Stimulated activated CD4-positive, alpha-beta T cell treated with anti-CD3 and anti-CD28 coated beads, Interleukin-1b, Interleukin-23, amount 100 ng/mL, for 1 hour (primary cell): ENCODE measurements at places on chromosomes 6 and 20.

DNA sequence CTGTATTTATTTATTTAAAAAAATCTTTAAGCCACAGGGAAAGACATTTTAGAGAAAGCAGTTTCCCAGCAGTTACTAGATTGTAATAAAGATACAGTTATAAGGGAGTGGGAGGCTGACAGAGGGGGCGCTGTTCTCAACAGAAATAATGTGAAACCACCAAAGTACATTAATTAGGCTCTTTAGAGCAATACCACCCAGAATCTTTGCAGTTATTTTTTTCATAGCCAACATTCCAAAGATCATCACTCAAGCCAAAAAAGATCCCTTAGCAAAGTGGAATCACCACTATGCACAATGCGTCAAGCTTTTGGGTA lies 331.3 kb upstream of the DEFB112 start:
- no peak for DNase-seq

DNA sequence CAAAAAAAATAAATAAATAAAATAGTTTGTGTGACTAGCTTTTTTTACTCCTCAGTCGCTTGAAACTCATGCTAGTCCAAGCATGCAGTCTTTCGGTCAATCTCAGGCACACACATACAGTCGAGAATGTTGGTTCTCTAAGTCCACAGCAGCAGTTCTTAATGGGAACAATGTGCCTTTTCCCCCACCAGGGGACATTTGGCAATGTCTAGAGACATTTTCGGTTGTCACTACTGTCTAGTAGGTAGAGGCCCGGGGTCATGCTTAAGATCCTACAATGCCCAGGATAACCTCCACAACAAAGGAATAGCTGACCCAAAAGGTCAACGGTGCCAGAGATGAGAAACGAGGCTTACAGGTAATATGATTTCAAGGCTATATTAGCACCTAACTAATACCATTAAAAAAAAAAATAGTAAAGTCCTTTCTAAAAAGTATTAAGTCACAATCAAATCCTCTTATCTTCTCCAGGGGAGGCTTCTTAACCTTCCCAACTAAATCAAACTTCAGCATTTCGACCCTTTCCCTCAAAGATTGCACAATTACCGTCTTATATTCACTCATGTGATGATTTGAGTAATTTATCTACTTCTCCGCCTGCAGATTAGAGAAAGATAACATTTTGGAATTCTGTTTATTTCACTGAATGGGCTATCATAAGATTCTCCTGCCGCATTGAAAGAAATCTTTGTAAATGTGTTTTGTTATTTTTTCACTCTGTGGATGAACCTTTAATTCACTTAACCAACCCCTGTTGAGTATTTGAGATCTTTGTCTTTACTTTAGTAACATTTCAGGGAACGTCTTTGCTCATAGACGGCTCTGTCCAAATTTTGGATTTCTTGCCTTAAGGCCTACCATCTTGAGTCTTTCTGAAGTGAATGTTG lies 8.1 kb upstream of the SALL4 start:
- no peak for DNase-seq

- DNase-seq, result no peak
These were observed 117.6 kb downstream of the TRDN start for GRCh38 chr6:123519189-123519505.

- DNase-seq, result peak; percentile 14
These were observed 22.2 kb downstream of the RWDD2A start for GRCh38 chr6:83215131-83216047.

DNA sequence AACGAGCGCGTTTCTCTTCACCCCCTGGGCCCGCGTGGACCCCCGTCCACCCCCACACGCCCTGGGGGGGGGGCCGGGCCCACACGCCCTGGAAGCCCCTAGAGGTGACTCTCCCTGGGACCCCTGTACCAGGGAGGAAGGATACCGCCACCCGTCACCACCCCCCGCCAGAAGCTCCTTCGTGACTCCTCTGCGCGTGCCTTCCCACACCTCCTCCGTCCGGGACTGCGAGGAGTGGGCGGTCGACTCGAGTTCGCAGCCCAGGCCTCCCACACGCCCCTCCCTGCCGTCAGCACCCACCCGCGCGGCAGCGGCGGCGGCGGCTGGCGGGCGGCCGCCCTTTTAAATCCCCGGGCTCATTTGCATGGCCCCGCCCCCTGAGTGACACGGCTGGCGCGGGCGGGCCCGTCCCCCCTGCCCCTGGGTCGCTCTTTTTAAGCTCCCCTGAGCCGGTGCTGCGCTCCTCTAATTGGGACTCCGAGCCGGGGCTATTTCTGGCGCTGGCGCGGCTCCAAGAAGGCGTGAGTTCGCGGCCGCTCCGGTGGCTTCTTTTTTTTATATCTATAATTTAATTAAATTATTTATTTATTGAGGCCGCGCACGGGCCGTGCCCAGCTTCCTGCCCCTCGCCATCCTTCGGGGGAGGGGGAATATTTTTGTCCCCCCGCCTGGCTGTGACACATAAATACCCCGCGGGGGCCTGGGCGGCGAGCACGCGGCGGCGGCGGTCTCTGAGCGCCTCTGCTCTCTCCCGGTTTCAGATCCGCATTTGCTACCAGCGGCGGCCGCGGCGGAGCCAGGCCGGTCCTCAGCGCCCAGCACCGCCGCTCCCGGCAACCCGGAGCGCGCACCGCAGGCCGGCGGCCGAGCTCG lies at the start of gene HMGA1:
Gene HMGA1, plus strand, starts transcription at position 431 of the 873 bp plus-strand sequence. CDS start 3,908 bp downstream, outside the sequence.
- peak; percentile 81 for DNase-seq

GRCh38 chr20:53255102-53255710 lies 283.0 kb downstream of the TSHZ2 start:
- no peak for DNase-seq

GRCh38 chr6:166351715-166352285 lies 9.5 kb upstream of the SFT2D1 start:
- DNase-seq, result no peak

- DNase-seq, result no peak
These were observed 3.9 kb upstream of the NKX2-2 start for GRCh38 chr20:21517566-21518277.

DNA sequence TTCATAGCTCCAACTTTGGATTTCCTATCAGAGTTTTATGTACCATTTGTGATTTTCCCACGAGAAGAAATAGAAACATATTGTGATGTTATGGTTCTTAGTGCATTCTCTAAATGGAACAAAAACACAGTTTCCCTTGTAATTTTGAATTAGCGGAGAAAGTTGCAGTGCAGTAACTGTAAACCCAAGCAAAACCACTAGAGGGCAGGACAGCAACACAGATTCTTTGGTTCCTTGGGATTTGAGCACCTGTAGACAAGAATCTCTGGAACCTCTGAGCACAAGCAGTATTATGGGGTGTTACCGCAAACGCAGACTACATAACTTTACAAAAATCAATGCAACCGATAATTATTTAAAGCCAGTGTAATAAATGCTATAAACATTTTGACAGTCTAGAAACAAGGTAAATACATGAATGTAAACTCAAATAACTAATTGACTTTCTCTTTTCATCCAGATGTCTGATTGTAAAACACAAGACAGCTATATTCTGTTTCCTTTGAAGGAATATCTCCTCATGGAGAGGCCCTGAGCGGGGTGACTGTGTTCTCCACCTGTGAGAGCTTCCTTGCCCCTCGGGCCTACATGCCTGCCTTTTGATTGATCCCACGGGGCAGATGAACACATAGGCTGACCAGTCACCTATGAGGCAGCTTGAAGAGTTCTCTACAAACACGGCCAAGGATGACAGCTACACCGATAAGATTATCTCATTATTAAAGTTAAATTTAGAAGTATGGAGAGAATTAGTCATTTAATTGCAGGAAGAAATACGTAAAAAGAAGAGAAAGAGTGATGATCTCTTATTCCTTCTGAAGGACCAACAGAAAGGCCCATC lies 67.5 kb upstream of the COL21A1 start:
- DNase-seq, result no peak

DNA sequence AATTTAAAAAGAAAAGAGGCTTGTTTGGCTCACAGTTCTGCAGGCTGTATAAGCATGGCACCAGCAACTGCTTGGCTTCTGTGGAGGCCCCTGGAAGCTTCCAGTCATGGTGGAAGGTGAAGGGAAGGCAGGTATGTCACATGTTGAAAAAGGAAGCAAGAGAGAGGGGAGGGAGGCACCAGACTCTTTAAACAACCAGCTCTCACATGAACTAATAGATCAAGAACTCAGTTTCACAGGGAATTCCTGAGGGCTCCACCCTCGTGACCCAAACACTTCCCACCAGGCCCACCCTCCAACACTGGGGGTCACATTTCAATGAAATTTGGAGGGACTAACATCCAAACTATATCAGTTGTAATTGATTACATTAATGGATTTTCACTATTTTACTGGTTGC lies 127.9 kb upstream of the MLIP start:
- DNase-seq, result no peak

GRCh38 chr20:41452226-41452625 lies 85.6 kb upstream of the EMILIN3 start:
- DNase-seq, result no peak

DNA sequence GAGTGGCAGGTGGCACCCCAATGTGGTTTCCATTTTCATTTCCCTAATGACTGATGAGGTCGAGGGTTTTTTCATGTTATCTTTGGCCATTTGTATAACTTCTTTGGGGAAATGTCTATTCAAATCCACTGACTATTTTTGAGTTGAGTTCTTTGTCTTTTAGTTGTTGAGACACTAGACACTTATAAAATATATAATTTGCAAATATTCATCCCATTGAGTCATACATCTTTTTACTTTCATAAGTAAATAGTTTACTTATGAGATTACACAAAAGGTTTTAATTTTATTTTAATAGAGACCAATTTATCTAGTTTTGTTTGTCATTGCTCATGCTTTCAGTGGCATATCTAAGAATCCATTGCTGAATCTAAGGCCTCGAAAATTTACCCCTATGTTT lies 49.5 kb downstream of the THBS2 start:
- DNase-seq, result no peak

- DNase-seq, result no peak
These were observed 13.1 kb downstream of the STMN3 start for GRCh38 chr20:63640086-63640485.

DNA sequence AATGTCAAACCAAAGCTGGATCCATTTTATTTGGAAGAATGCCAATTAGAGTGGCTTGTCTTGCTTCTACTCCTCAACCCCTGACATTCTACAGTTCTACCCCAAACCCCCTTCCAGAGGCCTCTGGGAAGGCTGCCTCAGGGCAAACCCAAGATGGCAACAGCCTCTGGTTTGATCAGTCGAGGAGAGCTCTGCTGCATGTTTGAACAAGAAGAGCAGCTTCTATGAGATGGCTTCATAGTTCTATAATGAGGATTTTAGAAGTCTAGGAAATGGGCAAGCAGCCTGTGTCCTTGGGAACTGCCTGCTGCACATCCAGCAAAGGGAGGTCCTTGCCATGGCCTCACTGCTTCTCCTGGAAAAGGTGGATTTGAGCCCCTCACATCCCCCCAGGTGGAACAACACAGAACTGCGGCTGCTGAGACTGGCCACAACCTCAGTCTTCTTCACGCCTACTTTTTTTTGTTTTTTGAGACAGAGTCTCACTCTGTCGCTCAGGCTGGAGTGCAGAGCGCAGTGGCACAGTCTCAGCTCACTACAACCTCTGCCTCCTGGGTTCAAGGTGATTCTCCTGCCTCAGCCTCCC lies 37.9 kb downstream of the ZC3H12D start:
- DNase-seq, result no peak

DNA sequence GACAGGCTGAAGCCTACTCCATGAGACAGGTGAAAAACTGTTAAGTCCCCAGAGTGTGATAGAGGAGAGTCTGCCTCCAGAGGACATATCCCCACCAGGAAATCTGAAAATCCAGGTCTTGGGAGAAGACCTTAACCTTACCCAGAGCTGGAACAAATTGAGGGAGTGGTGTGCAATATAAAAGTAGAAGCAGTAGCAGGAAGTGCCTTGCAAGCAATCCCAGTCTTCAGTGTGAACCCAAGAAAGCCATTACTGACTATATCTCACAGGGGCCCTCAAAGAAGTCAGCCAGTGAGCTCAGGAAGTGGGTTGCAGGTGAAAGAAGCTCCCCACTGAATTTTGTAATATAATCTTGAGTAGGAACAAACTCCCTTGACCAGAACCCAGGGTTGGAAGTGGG lies 41.9 kb upstream of the PKIB start:
- DNase-seq, result no peak

- no peak for DNase-seq
These were observed 46.8 kb upstream of the STX16 start for GRCh38 chr20:58604128-58604881.

- DNase-seq, result no peak
These were observed at the start of gene BPI for GRCh38 chr20:38303908-38304379. Gene BPI, plus strand, starts transcription at chr20:38304156. Its CDS starts 68 bp downstream, at chr20:38304224.
